ENCODE measurements at places on chromosomes 7 and 10.

DNA sequence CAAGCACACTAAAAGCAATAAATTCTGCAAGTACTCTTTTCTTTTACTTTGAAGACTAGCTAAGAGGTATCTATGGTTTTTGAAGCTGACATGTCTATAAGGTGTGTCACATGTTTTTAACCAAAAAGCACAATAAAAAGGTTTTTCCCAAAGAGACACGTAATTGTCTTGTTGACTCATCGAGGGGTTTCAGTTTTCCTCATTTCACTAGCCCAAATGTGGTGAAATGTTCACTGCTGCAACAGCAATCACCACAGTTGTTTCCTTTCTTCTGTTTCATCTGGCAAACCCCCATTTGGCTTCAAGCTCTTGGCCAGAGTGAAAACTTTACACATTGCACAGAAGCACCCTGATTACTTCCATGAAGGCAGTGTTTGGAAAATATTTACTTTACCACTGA is 3.8 kb upstream of the HOXA4 start:
- peaks cover 49% of the 10 kb centered on the region for H3K4me1 ChIP-seq
- no peak overlapping the region for H3K4me3 ChIP-seq
- no peaks in the 10 kb centered on the region for H3K36me3 ChIP-seq
- H3K27ac ChIP-seq, result peak overlapping the region; percentile 49

DNA sequence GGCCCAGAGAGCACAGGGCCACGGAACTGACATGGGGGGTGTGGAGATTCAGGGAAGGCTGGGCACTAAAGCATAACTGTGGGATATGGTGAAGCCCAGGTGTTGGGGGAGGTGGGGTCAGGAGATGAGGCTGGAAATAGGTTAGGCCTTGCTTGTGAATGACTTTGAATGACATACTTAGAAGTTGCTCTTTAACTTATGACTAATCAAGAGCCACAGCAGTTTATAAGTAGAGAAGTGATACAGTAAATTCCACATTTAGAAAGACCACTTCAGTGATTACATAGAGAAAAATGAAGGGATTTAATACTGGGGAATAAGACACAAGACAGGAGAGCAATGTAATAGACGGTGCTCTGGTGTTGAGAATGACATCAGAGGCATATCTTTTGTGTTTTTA is 120.8 kb upstream of the SEC61G start:
- H3K27me3 ChIP-seq, result no peaks in the 10 kb centered on the region
- H3K4me3 ChIP-seq, result no peak overlapping the region
- no peaks in the 10 kb centered on the region for H3K36me3 ChIP-seq
- DNase-seq, result no peak
- H3K27ac ChIP-seq, result no peak overlapping the region
- no peaks in the 10 kb centered on the region for H3K4me1 ChIP-seq

GRCh38 chr7:39829028-39829427 is 121.0 kb upstream of the CDK13 start:
- no peak for DNase-seq
- H3K27ac ChIP-seq, result no peak overlapping the region
- H3K27me3 ChIP-seq, result peaks cover 15% of the 10 kb centered on the region
- H3K4me3 ChIP-seq, result no peak overlapping the region

GRCh38 chr10:19468413-19468812 is 347.8 kb upstream of the PLXDC2 start:
- H3K4me3 ChIP-seq, result no peak overlapping the region
- no peaks in the 10 kb centered on the region for H3K4me1 ChIP-seq
- H3K27ac ChIP-seq, result no peak overlapping the region
- no peak for DNase-seq

GRCh38 chr10:74079936-74080590 is 70.6 kb downstream of the AP3M1 start:
- peaks cover 15% of the 10 kb centered on the region for H3K36me3 ChIP-seq
- H3K27me3 ChIP-seq, result no peaks in the 10 kb centered on the region
- H3K4me1 ChIP-seq, result peaks cover 33% of the 10 kb centered on the region
- no peak for DNase-seq
- H3K4me3 ChIP-seq, result no peak overlapping the region

GRCh38 chr10:102316421-102316820 is 71.1 kb downstream of the GBF1 start:
- H3K4me3 ChIP-seq, result no peak overlapping the region
- no peaks in the 10 kb centered on the region for H3K27me3 ChIP-seq
- H3K36me3 ChIP-seq, result peaks cover 4% of the 10 kb centered on the region
- DNase-seq, result no peak
- H3K4me1 ChIP-seq, result no peaks in the 10 kb centered on the region

GRCh38 chr7:42185726-42186125 is 51.3 kb downstream of the GLI3 start:
- no peaks in the 10 kb centered on the region for H3K36me3 ChIP-seq
- no peaks in the 10 kb centered on the region for H3K27me3 ChIP-seq
- no peak overlapping the region for H3K4me3 ChIP-seq
- DNase-seq, result no peak
- no peaks in the 10 kb centered on the region for H3K4me1 ChIP-seq
- no peak overlapping the region for H3K27ac ChIP-seq

DNA sequence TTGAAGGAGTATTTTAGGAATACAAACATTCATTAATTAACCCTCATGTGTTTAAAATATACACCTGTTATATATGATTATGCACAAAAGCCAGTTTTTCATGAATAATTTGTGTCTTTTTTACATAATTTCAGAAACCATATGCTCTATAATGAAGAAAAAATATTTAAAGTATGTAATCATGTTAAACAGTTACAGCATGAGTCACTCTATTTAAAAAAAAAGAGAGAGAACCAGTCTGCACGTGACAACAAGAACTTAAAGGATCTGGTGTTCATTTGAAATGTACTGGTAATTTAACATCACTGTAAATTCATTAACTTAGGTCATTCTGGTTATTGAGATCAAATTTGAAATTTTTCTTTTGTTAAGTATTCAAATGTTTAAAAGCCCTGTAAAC is 228.5 kb downstream of the CACNB2 start:
- DNase-seq, result no peak
- H3K27ac ChIP-seq, result no peak overlapping the region
- H3K36me3 ChIP-seq, result no peaks in the 10 kb centered on the region
- H3K4me3 ChIP-seq, result no peak overlapping the region

DNA sequence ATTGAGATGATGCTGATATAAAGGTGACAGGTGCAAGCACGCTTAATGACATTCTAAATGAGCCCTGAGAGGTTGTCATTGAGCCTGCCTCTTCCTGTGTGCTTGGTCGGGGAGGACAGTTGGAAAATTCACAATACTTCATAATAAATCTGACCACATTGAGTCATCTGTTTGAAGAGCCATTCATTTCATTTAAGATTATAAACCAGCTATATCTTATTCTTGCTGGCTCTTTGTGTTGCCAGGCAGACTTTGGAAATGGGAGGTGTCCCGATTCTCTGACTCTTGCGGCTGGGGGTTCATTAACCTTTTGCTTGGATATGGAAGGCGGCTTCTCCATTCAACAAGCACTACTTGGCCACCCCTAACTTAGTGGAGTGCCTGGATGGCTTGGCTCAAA is 198.2 kb downstream of the FANK1 start:
- no peaks in the 10 kb centered on the region for H3K4me1 ChIP-seq
- DNase-seq, result no peak
- no peaks in the 10 kb centered on the region for H3K27me3 ChIP-seq

DNA sequence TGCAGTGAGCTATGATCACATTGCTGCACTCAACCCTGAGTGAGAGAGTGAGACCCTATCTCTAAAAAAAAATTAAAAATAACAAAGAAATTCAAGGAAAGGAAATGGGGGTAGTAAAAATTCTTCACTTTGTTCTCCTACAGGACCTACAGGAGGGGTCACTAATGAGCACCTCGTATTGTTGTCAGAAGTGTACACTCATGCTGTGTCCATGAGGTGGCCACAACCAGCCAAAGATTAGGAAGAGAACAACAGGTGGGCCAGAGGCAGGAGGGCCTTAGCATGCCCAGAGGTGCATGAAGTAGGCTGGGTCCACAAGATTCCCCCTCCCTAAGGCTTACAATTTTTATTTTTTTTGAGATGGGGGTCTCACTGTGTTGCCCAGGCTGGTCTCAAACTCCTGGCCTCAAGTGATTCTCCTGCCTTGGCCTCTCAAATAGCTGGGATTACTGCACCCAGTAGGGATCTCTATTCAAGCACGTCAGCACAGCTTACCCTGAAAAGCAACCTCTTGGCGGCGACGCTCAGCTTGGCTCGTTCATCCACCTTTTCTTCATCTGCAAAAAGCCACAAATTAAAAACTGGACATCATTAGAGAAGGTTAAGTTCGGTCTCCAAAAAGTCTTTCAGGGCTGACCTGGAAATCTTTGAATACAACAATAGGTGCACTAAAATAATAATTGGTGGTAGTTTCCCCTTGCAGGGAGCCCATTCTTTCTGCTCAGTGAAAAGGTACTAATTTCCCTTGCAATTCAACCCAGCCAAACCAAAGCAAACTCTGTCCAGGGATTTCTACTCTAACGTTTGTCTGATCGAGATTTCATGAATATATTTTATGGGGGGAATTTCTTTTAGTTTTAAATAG is 104.4 kb downstream of the SVIL start:
- H3K4me1 ChIP-seq, result no peaks in the 10 kb centered on the region
- H3K4me3 ChIP-seq, result no peak overlapping the region
- H3K27ac ChIP-seq, result no peak overlapping the region
- no peaks in the 10 kb centered on the region for H3K36me3 ChIP-seq
- H3K27me3 ChIP-seq, result no peaks in the 10 kb centered on the region

DNA sequence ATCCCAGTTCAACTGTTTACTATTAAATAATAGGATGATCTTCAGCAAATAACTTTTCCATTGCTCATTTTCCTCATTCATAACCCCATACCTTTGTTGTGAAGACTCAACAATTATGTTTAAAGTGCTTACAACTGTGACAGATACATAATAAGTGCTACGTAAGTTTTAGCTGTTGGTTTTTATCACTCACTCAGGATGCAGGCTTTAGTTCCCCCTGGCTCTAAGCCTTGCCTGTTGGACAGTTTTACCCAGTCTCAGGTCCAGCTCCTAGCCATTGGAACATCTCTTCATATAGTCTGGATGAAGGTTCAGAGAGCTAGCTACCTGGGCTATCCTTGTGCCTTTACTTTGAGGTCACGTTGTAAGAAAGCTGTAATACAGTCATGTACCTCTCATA is 353.2 kb downstream of the CRPPA start:
- H3K4me3 ChIP-seq, result no peak overlapping the region
- no peaks in the 10 kb centered on the region for H3K27me3 ChIP-seq
- no peak overlapping the region for H3K27ac ChIP-seq
- H3K4me1 ChIP-seq, result peaks cover 8% of the 10 kb centered on the region

DNA sequence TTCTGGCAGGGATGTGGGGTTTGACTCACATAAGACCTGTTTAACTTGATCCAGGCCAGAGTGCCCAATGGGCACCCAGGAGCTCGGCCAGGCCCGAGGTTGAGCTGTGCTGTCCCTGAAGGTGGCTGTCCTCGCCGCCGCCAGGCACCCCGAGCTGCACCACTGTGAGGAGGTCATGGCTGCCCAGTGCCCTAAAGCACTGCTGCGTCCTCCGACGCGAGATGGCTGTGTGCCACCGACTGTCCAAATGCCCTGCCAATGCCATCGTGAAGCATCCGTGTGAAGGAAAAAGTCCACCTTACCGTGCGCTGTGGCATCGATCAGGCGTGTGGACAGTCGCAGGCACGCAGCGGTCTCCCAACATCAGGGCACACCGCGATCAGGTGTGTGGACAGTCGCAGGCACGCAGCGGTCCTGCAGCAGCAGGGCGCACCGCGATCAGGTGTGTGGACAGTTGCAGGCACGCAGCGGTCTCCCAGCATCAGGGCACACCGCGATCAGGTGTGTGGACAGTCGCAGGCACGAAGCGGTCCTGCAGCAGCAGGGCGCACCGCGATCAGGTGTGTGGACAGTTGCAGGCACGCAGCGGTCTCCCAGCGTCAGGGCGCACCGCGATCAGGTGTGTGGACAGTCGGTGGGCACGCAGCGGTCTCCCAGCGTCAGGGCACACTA is 120.3 kb downstream of the VIPR2 start:
- H3K27me3 ChIP-seq, result no peaks in the 10 kb centered on the region
- no peaks in the 10 kb centered on the region for H3K4me1 ChIP-seq
- no peaks in the 10 kb centered on the region for H3K36me3 ChIP-seq
- no peak for DNase-seq
- H3K4me3 ChIP-seq, result no peak overlapping the region
- no peak overlapping the region for H3K27ac ChIP-seq

DNA sequence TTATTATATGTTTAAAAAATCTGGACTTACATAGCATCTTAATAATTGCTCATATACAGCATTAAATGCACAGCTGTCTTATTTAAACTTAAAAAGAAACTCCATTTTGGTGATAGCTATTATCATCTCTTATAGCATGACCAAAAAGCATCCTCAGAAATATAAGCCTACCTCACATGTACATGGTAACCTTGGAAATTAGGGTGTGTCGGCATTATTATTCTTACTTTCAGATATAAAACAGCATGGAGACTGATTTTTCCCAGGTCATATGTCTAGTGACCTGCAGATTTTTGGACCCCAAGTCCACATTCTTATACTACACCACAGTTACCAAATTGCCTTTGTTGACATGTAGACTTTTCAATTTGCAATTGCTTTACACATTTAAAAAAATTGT is 29.1 kb upstream of the ITGB1 start:
- no peaks in the 10 kb centered on the region for H3K27me3 ChIP-seq

DNA sequence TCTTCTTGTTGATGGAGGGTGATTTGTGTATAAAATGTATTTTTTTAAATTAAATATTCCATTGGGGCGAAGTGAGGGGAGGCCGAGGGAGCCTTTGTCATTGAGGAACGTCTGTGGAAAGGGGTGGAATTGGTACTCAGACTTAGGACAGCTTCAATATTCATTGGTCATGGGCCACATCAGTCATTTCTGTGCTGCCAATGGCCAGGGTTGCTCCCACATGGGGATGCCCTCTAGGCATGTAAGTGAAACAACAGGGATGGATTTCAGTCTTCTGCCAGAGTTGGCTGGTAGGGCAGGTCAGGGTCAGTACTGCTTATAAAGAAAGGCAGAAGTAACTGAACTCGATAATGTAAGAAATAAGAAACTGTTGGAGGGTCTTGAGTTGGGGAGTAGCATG is 47.2 kb downstream of the NEURL1 start:
- H3K27ac ChIP-seq, result no peak overlapping the region
- H3K4me1 ChIP-seq, result peaks cover 5% of the 10 kb centered on the region
- H3K4me3 ChIP-seq, result no peak overlapping the region

DNA sequence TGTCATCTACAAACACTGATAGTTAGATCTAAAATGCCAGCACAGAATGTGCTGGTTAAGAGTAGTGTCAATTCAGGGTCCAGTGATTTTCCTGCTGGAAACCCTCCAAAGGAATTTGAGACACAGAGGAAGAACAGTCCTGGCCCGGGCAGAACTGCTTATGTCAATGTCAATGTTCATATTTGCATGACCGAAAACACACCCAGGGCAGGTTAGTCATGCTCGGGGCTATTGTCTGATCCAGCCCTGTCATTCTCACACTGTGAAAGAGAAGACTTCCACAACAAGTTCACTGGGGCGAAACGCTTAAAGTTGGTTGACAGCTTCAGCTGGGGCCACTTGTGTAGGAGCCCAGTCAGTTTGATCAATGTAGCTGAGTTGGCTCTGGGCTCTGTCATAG is 139.3 kb downstream of the C1GALT1 start:
- no peaks in the 10 kb centered on the region for H3K4me1 ChIP-seq
- H3K4me3 ChIP-seq, result no peak overlapping the region
- no peaks in the 10 kb centered on the region for H3K36me3 ChIP-seq
- no peak overlapping the region for H3K27ac ChIP-seq
- no peak for DNase-seq
